ENCODE measurements at places on chromosomes 16 and 17. TPM values are rescaled to one million over a fixed set of nuclear protein-coding genes. Genes with fewer than 3 reads are reported as not detected.

PLXDC1 gene
- 5.8 TPM for polyA plus RNA-seq

CEMP1 gene
- polyA plus RNA-seq = not detected

KRT39 gene
- polyA plus RNA-seq = 0.22 TPM

SHBG gene
- 0.45 TPM for polyA plus RNA-seq

ITGB3 gene
- polyA plus RNA-seq = 23.3 TPM

NEUROD2 gene
- polyA plus RNA-seq = not detected

SULT1A1 gene
- 0.50 TPM for polyA plus RNA-seq

PYDC1 gene
- polyA plus RNA-seq = not detected

PVALEF gene
- polyA plus RNA-seq = not detected

DOC2B gene
- polyA plus RNA-seq = not detected

DRC7 gene
- not detected for polyA plus RNA-seq

CDH15 gene
- polyA plus RNA-seq = 0.14 TPM

KRTAP1-3 gene
- not detected for polyA plus RNA-seq

DNAH2 gene
- polyA plus RNA-seq = 0.06 TPM

TP53TG3C gene
- polyA plus RNA-seq = not detected

CCDC78 gene
- polyA plus RNA-seq = 0.50 TPM

LGALS9B gene
- not detected for polyA plus RNA-seq

FOXC2 gene
- 1.5 TPM for polyA plus RNA-seq

BRIP1 gene
- 6.6 TPM for polyA plus RNA-seq

RHBDF1 gene
- polyA plus RNA-seq = 40.5 TPM

KRT33A gene
- polyA plus RNA-seq = not detected

GLIS2 gene
- 6.0 TPM for polyA plus RNA-seq

NGFR gene
- polyA plus RNA-seq = 0.14 TPM

OR4D1 gene
- not detected for polyA plus RNA-seq

CCDC154 gene
- polyA plus RNA-seq = 0.02 TPM

WFDC1 gene
- polyA plus RNA-seq = 32.1 TPM

ALOX15 gene
- polyA plus RNA-seq = not detected

C17orf67 gene
- 0.54 TPM for polyA plus RNA-seq

PIP4K2B gene
- 30.6 TPM for polyA plus RNA-seq

SOX8 gene
- polyA plus RNA-seq = not detected

CCL18 gene
- not detected for polyA plus RNA-seq

RTN4RL1 gene
- 0.39 TPM for polyA plus RNA-seq

TBC1D3K gene
- not detected for polyA plus RNA-seq

ORAI3 gene
- 41.1 TPM for polyA plus RNA-seq

CACNG1 gene
- not detected for polyA plus RNA-seq

All from fibroblast of lung (primary cell).